ENCODE measurements at places on chromosomes 5 and 9.
A peak's percentile ranks its signal among the peaks of the same experiment; 100 is the strongest.

DNA sequence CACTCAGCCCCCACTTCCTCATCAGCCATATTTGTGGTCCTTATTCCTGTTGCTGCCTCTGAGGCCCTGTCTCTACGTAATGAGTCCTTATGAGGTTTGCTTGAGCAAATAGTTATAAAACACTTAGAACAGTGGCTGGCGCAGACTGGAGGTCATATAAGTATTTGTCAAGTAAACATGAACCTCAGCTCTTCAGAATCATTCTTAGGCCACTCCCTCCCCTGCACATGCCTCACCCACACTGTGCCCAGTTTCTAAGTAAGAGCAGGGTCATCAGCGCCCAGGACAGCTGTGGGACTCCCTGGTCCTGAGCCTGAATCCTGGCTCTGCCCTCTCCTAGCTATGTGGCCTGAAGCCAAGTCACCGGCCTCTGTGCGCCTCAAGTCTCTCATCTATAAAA, 4.0 kb downstream of the ST6GALNAC4 start:
- no peak for ATAC-seq

DNA sequence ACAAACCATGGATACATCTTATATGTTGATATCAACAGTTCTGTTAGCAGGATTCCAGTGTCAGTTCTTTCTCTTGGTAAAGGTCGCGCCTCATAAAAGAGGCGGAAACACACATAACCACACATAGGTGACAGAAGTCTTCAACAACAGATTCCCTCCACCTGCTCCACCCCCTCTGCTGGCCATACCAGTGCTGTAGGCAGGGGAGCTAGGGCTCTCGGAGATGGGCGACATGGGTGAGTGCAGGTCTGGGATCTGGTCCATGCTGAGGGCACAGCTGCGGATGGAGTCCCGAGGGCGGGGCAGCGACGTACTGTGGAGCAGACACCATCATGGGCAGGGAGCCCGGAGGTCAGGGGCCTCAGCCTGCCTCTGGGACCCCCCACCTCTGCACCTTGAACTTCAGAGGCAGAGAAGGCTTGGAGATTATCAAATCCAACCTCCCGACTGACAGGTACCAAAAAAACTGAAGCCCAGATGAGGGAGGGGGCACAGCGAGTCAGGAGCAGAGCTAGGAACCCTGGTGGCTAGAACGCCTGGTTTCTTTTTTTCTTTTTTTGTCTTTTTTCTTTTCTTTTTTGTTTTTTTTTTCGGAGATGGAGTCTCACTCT, 12.0 kb upstream of the TOR2A start:
- no peak for ATAC-seq

- no peak for ATAC-seq
These were observed 215.9 kb downstream of the DCP2 start for GRCh38 chr5:113192541-113192940.

DNA sequence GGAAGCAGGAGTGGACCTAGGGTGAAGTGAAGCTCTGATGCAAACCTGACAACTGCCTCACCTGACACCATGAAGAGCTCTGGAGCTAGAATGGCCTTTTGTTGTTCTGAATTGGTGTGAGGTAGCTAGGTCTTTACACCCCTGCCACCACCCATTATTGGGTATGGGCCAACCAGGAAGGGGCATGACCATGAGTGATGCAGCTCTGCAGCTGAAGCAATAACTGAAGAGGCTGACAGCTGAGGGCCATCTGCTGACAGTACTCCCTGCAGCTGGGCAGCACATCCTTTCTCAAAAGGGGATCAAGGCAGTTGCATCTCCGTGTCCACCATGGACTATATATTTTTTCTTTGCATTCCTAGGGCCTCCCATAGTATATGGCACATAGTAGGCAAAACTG, 87.0 kb upstream of the TLE1 start:
- ATAC-seq, result no peak

GRCh38 chr9:100091650-100092049, 7.2 kb downstream of the ERP44 start:
- peak; percentile 48 for ATAC-seq

DNA sequence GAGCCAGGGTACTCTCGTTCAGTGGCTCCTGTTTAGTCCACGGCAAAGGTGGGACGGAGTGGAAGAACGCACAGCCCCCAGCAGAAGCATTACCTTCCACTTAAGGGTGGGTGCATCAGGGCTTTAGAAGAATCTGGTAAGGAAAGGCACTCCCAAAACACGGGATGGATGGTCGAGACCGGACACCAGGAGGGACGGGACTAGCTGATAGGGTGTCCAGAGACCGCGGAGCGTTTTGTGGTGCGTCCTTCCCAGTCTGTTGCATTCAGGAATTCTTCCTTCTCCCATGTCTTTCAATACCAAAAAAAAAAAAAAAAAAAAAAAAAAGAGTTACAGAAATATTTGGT, 545 bp upstream of the CTSV start:
- ATAC-seq, result no peak

DNA sequence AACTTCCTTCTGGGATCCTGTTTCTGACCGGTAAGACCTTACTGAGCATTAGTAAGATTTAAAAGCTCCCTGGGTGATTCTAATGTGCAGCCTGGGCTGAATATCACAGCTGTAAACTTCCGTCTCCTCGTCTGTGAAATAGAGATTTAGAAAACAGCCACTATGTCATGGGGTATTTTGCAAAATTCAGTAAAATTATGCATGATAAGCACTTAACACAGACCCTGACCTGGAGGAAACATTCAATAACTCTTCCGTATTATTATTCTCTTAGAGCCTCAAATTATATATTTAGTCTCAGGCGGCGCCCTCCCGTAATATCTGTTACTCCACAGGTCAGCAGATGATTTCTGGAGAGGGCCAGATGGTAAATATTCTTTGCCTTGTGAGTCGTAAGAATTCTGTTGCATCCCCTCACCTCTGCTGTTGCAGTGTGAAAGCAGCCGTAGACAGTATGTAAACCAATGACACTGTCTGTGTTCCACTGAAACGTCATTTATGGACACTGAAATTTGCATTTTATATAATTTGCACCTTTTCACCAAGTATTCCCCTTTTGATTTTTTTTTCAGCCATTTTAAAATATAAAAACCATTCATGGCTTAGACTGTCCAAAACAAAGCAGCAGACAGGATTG, 39.2 kb upstream of the RARS1 start:
- ATAC-seq, result no peak

GRCh38 chr9:112332674-112332976, 794 bp downstream of the PTBP3 start:
- ATAC-seq, result no peak

DNA sequence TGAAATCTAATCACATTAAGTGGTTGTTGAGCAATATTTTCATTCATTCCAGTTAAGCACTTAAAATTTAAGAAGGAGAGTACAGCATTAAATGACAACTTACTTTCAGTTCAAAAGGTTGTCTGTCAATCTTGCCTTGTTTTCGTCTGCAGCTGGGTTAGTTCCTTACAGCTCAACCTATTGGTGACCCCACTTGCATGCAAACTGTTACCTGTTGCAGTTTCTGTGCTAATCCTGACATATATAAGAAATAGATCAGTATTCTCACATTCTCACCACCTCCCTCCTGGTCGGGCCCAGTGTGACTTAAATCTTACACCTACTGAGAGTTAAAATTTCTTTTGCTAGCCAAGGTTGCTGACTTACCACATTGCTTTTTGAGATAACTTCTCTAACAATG, 191.8 kb upstream of the SMC2 start:
- no peak for ATAC-seq

GRCh38 chr5:176608937-176609723, 826 bp downstream of the GPRIN1 start:
- ATAC-seq, result peak; percentile 18

DNA sequence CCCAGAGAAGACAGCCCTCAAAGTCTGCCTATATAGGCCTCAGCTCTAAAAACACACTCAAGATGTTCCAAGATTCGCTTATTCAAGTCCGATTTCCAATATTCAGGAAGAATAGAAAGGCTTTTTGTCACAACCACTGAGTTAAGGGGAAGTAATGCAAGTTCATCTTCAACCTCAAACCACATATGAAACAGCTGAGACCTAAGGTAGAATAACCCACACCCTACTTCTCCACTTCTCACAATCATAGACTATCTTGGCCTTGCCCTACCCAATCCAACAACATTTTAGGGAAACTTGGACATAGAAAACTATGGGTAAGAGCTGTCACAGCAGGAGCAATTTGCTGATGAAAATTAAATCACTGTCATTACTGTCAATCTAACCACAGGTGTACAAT, 152.0 kb upstream of the LRRTM2 start:
- no peak for ATAC-seq

DNA sequence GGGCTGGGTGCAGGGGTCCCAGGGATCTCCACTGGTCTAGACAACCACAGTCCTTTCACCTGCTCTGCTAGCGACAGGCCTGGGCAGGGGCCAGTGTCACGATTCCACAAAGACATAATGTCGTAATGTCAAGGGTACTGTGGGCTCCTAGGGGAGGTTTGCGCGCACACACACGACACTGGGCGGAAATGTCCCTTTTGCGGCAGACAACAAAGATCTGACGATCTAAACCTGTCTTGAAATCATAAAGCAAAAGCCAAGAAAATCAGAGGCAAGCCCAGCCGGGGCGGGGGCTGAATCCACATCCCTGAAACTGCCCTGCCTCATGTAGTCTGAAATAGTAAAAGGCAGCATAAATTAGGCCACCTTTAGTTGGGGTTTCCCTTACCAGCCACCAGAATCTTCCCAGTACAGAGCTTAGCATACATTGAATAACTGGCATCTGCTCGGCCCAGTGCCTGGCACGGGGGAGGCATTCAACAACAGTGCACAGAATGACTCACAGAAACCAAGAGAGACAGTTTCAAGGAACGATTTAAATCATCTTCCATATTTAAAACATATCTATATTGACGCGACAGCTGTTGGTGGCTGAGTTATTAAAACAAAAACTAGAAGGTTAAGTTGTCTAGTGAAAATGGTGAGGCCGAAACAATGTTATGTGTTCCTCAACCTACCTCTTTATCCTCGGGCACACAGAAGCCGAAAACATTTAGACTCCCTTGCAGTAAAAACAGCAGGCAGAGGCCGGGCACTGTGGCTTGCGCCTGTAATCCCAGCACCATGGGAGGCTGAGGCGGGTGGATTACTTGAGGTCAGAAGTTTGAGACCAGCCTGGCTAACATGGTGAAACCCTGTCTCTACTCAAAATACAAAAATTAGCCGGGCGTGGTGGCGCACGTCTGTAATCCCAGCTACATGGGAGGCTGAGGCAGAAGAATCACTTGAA, 151.0 kb downstream of the MYO10 start:
- peak; percentile 97 for ATAC-seq

GRCh38 chr5:56011835-56012234, 17.1 kb upstream of the IL6ST start:
- peak; percentile 68 for ATAC-seq

GRCh38 chr9:38144421-38144820, 75.4 kb upstream of the SHB start:
- ATAC-seq, result no peak

DNA sequence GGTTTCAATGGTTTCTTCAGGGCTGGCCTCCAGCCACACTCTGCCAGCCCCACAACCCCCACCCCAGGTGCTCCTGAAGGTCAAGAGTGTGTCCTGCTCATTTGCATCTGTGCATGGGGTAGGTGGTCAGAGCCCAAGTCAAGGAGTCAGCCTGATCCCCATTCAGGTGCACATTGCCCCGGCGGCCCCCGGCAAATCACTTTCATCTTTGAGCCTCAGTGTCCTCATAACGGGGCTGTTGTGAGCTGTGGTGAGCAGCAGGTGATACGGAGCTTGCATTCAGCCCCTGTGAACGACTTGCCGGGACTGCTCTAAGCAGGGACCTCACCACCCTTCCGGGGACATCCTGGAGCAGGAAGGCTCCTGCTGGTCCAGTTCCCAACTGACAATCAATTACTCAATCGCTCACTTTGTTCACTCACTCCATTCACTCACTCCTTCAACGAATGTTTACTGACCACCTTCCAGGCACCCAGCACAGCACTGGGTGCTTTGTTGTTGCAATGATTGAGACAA, 93.2 kb upstream of the CPEB4 start:
- no peak for ATAC-seq

DNA sequence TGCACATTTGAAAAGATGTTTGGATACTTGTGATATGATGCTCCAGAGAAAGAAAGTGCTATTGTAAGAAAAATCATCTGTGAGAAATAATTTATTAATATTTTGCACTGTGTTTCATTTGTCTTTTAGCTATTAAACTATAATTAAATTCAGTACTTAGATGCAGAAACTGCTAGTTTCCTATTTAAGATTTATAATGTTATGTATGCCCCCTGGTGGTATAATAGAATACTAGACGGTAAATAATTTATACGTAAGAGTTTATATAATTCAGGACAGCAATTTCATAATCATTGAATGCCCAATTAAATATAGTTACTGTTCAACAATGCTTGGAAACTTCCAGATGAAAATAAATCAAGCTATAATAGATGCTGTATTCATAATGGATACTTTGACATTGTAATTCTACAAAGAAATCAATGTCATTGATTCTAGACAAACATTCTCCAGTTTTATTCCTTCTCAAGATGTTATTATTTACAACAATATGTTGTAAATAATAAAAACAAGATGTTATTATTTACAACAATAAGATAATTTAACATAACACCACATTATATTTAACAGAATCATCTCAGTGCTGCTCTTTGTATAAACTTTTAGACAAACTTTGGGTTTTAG, 101.0 kb downstream of the TMEM232 start:
- ATAC-seq, result no peak

- ATAC-seq, result no peak
These were observed 288.3 kb downstream of the ENC1 start for GRCh38 chr5:74352256-74352655.

- no peak for ATAC-seq
These were observed 45.2 kb upstream of the NEK6 start for GRCh38 chr9:124212381-124213050.

DNA sequence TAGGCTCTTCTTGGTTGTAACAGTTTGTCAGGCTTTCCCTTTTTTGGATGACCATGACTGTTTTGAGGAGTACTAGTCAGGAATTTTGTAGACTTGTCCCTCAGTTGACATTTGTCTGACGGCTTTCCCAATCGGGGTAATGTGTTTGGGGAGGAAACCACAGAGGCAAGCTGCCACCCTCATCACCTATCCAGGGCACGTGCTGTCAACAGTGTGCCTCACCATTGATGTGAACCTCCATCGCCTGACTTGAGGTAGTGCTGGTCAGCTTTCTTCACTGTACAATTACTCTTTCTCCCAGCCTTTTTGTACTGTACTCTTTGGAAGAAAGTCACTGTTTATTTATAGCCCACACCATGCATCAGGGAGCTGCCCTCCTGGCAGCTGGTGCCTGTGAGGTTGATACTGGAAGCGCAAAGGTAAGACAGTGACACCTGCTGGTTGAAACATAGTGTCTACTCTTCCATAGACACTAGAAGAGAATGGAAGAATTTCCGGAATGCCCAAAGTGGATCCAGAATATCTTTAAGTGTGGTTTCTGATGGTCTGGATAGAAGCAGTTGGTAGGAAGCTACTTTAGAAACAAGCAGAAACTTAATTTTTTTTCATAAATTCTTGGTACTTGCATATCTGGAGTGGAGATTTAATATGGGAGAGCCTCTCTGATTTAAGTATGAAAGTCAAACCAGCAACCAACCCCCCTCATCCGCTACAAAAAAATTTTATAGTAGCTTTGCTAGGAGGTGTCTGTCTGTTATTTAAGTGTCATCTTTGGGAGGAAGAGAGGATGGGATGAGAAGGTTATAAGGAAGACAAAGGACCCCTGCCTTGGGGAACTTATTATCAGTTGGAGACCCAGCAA, 69.3 kb downstream of the SNX30 start:
- no peak for ATAC-seq

GRCh38 chr9:95726756-95727155, 148.7 kb upstream of the ERCC6L2 start:
- no peak for ATAC-seq

All from activated CD4-positive, CD25-positive, alpha-beta regulatory T cell treated with anti-CD3 and anti-CD28 coated beads, Interleukin-2, amount 50 U/mL, for 24 hours (primary cell).